ENCODE measurements at places on chromosomes 2 and 18. TPM values are rescaled to one million over a fixed set of nuclear protein-coding genes. Genes with fewer than 3 reads are reported as not detected.

DNA sequence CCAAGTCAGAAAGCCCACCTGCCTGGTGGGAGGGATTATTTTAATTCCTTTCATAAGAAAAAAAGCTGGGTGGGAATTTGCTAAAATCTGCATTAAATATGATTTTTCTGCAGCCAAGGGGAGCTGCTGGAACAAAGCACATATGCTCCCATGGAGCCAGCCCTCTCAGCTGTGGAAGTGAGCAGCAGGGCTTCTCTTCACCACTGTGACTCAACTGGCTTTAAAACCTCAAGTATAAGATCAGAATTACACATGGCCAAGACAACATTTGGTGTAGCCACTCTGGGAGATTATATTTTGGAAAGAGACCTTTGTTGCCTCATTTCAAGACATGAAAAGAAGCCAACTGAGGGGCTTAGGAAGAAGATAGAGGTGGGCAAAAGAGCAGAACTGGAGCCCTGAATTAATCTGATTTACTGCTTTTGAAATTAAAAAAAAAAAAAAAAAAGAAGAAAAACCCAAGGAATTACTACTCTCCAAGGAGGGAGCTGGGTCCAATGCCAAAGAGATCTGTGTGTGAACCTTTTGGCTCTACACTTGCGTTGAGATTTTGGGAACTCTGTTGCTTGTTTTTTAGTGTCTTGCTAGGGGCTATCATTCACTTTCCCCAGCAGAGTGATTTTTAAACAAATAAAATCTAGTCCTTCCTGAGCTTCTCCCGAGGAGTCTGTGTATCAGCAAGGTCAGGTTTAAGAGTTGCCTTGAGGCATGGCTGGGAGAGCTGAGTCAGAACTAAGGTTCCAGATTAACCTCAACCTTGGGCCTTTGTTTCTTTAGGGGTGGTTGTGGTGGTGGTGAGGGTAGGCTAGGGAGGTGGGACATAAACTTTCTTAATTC, 6.0 kb downstream of the LHCGR start:
- no peaks in the 10 kb centered on the region for H3K36me3 ChIP-seq
- no peak overlapping the region for H3K4me3 ChIP-seq
- DNase-seq: no peak
- no peak overlapping the region for H3K27ac ChIP-seq
- no peaks in the 10 kb centered on the region for H3K27me3 ChIP-seq

GRCh38 chr2:106272216-106272807, 78.2 kb upstream of the UXS1 start:
- H3K27me3 ChIP-seq: no peaks in the 10 kb centered on the region
- H3K4me3 ChIP-seq: no peak overlapping the region
- DNase-seq: no peak
- H3K36me3 ChIP-seq: no peaks in the 10 kb centered on the region

- H3K4me1 ChIP-seq: peaks cover 15% of the 10 kb centered on the region
- no peak overlapping the region for H3K27ac ChIP-seq
- no peak for DNase-seq
- H3K36me3 ChIP-seq: no peaks in the 10 kb centered on the region
Observed at GRCh38 chr18:44816477-44816876, 135.8 kb downstream of the SETBP1 start.

- H3K36me3 ChIP-seq: no peaks in the 10 kb centered on the region
- H3K27me3 ChIP-seq: no peaks in the 10 kb centered on the region
- no peak overlapping the region for H3K4me3 ChIP-seq
- H3K4me1 ChIP-seq: no peaks in the 10 kb centered on the region
- DNase-seq: no peak
- H3K27ac ChIP-seq: no peak overlapping the region
Observed at GRCh38 chr2:169980001-169980400, 152.7 kb downstream of the UBR3 start.

DNA sequence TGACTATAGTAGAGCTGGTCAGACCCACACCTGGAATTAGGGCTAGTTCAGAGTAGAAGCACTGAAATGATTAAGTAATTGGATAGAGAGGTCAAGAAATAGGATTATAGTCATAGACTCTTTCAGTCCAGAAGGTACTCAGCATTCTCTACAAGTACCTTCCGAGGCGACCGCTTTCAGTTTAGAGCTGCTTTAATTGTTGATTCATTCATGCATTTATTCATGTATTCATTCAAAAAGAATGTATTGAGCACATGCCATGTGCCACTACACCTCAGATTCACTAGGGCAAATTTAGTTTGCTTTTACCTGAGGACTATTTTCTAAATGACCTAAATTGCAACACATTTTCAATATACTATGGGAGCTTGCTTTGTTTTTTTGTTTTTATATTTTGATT, 48.7 kb downstream of the CRIM1 start:
- H3K4me1 ChIP-seq: peaks cover 81% of the 10 kb centered on the region
- H3K4me3 ChIP-seq: peak overlapping the region; percentile 18
- peak overlapping the region; percentile 28 for H3K27ac ChIP-seq
- no peaks in the 10 kb centered on the region for H3K36me3 ChIP-seq
- no peaks in the 10 kb centered on the region for H3K27me3 ChIP-seq

GRCh38 chr2:101330253-101330933, 21.9 kb upstream of the RNF149 start:
- H3K27ac ChIP-seq: no peak overlapping the region
- H3K4me3 ChIP-seq: no peak overlapping the region
- no peaks in the 10 kb centered on the region for H3K36me3 ChIP-seq
- H3K27me3 ChIP-seq: no peaks in the 10 kb centered on the region
- DNase-seq: no peak
- H3K4me1 ChIP-seq: peaks cover 10% of the 10 kb centered on the region

DNA sequence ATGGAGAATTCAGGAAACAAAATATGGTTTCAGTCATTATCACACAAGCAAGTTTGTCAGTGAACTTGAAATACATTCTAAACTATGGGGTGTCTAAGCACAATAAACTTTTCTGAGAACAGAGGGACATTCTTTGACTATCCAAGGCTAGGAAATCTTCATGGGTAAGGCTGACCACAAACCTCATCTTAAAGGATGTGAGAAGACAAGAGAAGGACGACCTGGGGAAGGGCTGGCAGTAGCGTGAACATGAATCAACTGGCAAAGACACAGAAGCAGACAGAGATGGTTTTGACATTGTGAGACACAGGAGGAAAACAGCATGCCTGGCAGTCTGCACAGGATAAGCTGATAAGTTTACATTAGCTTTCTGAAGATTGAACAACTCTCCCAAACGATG, 752.4 kb upstream of the SLC8A1 start:
- H3K4me3 ChIP-seq: no peak overlapping the region
- H3K36me3 ChIP-seq: no peaks in the 10 kb centered on the region
- no peak overlapping the region for H3K27ac ChIP-seq
- DNase-seq: no peak
- peaks cover 58% of the 10 kb centered on the region for H3K4me1 ChIP-seq

GRCh38 chr2:146131048-146131447, 1611.1 kb upstream of the ZEB2 start:
- H3K36me3 ChIP-seq: no peaks in the 10 kb centered on the region
- H3K4me1 ChIP-seq: no peaks in the 10 kb centered on the region
- H3K27me3 ChIP-seq: no peaks in the 10 kb centered on the region
- no peak overlapping the region for H3K4me3 ChIP-seq
- no peak for DNase-seq
- no peak overlapping the region for H3K27ac ChIP-seq

DNA sequence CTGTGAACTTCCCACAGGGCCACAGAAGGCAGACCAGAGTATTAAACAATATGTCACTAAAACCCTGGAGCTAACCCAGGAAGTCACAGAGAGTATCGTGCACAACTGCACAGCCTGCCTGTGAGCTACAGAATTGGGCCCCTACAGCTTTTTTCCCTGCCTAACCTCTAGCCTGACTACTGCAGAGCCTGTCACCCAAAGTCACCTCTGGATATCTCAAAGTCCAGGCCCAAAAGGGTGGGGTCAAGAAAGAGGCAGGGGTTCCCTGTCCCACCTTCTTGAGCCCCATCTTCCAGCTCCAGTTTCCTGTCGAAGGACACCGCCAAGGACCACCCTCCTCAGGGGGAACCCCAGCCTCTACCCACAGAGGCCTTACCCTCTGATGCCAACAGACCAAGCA, 13.5 kb downstream of the GAD1 start:
- no peak overlapping the region for H3K4me3 ChIP-seq
- no peak for DNase-seq
- H3K27me3 ChIP-seq: no peaks in the 10 kb centered on the region
- H3K36me3 ChIP-seq: no peaks in the 10 kb centered on the region
- no peak overlapping the region for H3K27ac ChIP-seq

DNA sequence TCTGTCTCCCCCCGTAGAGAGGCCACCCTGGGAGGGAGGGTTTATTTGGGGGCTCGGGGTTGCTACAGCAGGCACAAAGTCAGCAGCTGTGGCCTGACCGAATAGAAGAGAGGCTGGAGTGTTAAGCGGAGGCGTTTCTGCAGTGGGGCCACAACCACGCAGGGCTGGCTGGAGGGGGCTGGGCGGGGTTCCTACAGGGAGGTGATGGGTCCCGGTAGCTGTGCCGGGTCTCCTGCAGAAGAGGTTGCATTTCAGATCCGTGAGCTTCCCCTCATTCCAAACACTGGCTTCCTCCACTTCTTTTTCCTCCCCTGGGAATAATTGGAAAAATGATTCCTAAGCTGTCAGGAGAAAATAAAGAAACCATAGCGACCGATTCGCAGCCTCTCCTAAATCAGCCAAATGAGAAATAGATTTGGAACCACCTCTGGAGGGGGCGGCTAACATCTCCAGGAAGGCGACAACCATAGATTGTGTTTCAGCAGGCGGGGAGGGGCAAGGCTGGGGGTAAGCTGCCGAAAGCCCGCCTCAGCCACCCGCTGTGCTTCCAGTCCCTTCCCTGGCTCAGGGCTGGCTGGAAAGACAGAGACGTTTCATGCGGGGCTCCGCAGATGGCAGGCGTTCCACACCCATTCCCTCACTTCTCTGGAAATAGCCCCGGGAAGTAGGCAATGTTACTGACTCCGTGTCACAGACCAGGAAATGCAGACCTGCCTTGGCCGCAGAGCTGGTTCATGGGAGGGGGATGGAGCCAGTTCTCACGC, 85.6 kb upstream of the TAF1B start:
- H3K36me3 ChIP-seq: no peaks in the 10 kb centered on the region
- no peaks in the 10 kb centered on the region for H3K27me3 ChIP-seq
- H3K27ac ChIP-seq: peak overlapping the region; percentile 59
- peaks cover 32% of the 10 kb centered on the region for H3K4me1 ChIP-seq
- peak overlapping the region; percentile 65 for H3K4me3 ChIP-seq

DNA sequence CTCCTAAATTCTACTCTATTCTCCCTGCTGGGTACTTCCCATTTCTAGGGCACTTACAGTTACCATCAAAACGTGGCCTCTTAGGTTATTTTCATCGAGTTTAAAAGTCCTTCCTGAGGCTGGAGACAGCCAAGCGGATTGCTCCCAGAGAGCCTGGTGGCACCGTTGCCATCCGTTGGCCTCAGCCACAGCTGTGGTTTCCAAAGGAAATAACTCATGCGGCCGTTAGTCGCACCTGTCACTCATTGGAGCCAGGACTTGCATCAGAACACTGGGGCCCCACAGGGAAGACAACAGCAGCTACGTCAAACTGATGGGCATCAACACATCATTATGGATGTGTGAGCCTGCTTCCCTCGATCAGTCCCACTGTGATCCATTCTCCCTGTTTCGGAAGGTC, 453.4 kb downstream of the BCL11A start:
- no peaks in the 10 kb centered on the region for H3K27me3 ChIP-seq
- no peaks in the 10 kb centered on the region for H3K36me3 ChIP-seq
- no peak overlapping the region for H3K27ac ChIP-seq
- no peak overlapping the region for H3K4me3 ChIP-seq

DNA sequence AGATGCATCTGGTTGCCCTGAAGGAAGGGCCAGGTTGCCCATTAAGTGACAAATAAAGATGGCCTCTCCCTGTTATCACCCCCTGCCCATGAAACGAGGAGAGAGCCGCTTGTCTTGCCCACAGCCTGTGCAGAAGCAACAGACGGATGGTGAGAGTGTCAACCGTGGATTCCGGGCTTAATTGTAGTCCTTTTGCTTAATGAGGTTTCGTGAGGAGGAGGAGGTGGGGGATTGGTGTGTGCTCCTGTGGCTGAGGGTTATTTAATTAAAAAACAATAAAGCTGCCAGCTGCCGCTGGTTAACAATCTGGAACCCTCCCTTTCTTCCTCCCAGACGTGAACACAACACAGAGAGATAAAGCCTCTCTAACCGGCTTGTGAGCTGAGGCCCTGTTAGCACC, 188.0 kb upstream of the PARD3B start:
- no peak overlapping the region for H3K27ac ChIP-seq
- no peaks in the 10 kb centered on the region for H3K4me1 ChIP-seq
- H3K27me3 ChIP-seq: no peaks in the 10 kb centered on the region
- H3K4me3 ChIP-seq: no peak overlapping the region
- no peaks in the 10 kb centered on the region for H3K36me3 ChIP-seq

DNA sequence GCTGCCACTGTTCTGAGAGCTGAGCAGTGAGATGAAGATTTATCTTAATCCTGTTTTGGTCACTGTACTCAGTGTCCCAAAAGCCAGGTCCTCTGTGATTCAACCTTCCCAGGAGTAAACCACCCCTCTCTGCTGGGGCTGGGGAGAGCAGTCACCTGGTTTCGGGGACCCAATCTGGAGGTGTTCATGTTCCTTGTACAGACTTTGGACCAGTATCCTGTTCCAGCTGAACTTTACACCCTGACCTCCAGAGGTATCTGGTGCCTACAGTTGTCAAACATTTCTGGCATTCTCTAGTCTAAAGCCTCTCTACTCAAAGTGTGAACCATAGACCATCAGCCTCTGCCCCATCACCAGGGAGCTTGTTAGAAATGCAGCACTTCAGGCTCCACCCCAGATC, 22.1 kb downstream of the CERS6 start:
- no peak overlapping the region for H3K4me3 ChIP-seq
- no peaks in the 10 kb centered on the region for H3K4me1 ChIP-seq
- H3K27me3 ChIP-seq: no peaks in the 10 kb centered on the region
- H3K27ac ChIP-seq: no peak overlapping the region
- no peaks in the 10 kb centered on the region for H3K36me3 ChIP-seq

GRCh38 chr2:88813612-88814011, 122.1 kb downstream of the RPIA start:
- no peak overlapping the region for H3K27ac ChIP-seq
- no peaks in the 10 kb centered on the region for H3K36me3 ChIP-seq
- H3K27me3 ChIP-seq: no peaks in the 10 kb centered on the region
- H3K4me1 ChIP-seq: no peaks in the 10 kb centered on the region
- no peak for DNase-seq

GRCh38 chr2:71154279-71154678, 23.8 kb downstream of the MPHOSPH10 start:
- peaks cover 4% of the 10 kb centered on the region for H3K36me3 ChIP-seq
- DNase-seq: no peak
- no peaks in the 10 kb centered on the region for H3K27me3 ChIP-seq
- H3K4me1 ChIP-seq: peaks cover 4% of the 10 kb centered on the region
- no peak overlapping the region for H3K27ac ChIP-seq

GRCh38 chr2:232831496-232831895, 38.6 kb upstream of the SNORC start:
- H3K4me1 ChIP-seq: no peaks in the 10 kb centered on the region
- no peak overlapping the region for H3K4me3 ChIP-seq
- peaks cover 41% of the 10 kb centered on the region for H3K36me3 ChIP-seq

- H3K36me3 ChIP-seq: no peaks in the 10 kb centered on the region
- no peak for DNase-seq
- no peak overlapping the region for H3K4me3 ChIP-seq
- H3K27ac ChIP-seq: no peak overlapping the region
- H3K27me3 ChIP-seq: no peaks in the 10 kb centered on the region
Observed at GRCh38 chr2:143355870-143356269, 226.7 kb downstream of the ARHGAP15 start.

- H3K27me3 ChIP-seq: no peaks in the 10 kb centered on the region
- peak overlapping the region; percentile 83 for H3K4me3 ChIP-seq
- peak overlapping the region; percentile 93 for H3K27ac ChIP-seq
- no peaks in the 10 kb centered on the region for H3K36me3 ChIP-seq
- no peak for DNase-seq
Observed at GRCh38 chr2:178478130-178478438, 316 bp downstream of the FKBP7 start.

Gene RAB17
- total RNA-seq: 6.5 TPM

Gene FOXD4L1
- 0.21 TPM for total RNA-seq

Gene CHAC2
- 1.8 TPM for total RNA-seq

Gene PCARE
- not detected for total RNA-seq

Gene HOXD12
- not detected for total RNA-seq

Gene NEURL3
- not detected for total RNA-seq

Gene WDCP
- total RNA-seq: 8.0 TPM
